ENCODE measurements at places on chromosomes 7 and 10.

- peak; percentile 96 for DNase-seq
Measured at GRCh38 chr7:1458683-1459511, at the start of gene MICALL2. TSS of gene MICALL2 (minus strand) at chr7:1459470. CDS start at chr7:1459326, 144 bp downstream.

DNA sequence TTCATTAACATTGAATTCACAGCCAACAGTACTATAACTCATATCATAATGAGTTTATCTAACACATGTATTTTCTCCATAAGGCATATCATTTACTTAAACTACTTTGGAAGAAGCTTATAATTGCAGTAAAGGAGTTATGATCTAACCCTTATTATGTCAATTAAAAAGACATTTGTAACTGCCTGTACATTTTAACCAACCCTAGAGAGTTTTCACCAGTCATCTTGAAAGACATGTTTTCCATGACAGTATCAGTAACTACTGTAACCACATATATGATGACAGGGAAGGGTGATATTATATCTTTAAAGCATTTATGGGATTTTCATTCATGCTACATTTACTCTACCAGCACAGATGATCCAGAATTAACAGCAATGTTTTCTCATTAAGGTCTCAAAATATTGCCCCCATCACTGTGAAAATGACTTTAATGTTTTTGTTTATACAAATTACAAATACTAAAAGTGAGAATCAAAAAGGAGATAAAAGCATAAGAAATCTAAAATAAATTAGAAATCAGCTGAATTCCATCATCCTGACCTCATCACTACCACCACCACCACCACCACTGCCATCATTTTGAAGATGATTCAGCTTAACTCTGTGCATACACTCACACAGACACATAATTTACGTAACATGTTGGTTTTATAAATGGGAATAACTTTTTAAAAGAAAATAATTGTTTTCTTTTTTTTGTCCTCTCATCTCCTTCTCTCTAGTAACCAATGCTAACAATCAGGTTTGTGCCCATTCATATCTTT, 53.6 kb downstream of the MKLN1 start:
- peak; percentile 12 for DNase-seq

- DNase-seq, result no peak
Measured at GRCh38 chr10:11022213-11022612, 4.5 kb downstream of the CELF2 start.

GRCh38 chr10:132201111-132201969, 14.6 kb downstream of the DPYSL4 start:
- no peak for DNase-seq

DNA sequence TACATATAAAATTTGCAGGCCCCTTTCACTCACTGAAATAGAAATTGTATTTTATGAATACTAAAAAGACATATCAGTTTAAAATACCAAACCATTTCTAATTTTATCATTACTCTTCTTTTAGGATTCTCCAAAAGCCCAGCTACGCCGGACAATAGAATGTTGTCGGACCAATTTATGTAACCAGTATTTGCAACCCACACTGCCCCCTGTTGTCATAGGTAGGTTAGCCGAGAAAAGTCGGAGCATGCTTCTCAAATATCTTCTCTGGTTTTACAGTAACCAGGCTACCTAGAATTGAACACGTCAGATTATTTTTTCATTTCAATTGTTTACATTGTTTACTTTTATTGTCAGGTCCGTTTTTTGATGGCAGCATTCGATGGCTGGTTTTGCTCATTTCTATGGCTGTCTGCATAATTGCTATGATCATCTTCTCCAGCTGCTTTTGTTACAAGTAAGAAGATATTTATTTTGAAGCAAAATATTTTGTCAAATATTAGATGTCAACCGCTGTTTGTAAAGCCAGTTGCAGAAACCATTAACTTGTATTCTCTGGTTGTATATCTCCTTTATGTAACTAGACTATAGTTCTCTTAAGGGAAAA, 57.6 kb downstream of the MMRN2 start:
- DNase-seq, result peak; percentile 52

GRCh38 chr10:125707541-125708468, 11.7 kb upstream of the EDRF1 start:
- no peak for DNase-seq

- DNase-seq, result no peak
Measured at GRCh38 chr7:65475734-65476319, 102.2 kb downstream of the ZNF92 start.

DNA sequence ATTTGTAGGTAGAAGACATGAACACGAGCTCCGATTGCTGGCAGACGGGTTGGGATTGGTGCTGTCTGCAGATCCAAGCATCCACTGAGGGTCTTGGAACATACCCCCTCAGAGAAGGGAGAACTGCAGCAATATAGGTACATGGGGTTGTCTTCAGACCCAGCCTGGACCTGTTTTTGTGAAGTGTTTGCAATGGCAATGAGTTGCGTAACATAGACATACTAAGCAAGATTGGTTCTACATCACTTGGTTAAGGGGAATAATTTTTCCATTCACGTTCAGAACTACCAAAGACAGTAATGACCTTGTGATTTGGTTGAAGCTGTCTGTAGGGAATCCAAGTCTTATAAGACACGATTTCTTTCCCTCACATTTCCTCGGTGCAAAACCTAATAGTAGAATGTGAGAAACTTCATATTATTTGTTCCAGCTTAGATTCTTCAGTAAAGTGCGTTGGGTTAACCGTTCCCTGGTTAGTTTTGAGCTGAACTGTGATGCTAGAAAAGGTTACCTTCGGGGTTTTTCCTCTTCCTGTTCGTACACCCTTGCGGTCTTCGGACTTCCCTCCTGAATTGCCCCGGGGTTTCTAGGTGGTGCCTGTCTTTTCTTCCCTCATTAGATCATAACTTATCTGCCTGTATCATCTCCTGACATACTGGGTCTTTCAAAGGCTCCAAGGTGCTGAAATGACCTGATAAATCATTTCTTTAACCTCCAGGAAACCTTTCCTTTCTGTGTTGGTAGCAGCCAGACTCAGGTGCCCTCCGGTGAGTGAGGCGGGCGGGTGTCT, 14.4 kb downstream of the PROSER2 start:
- no peak for DNase-seq

- DNase-seq, result no peak
Measured at GRCh38 chr10:89710753-89711152, 9.4 kb downstream of the KIF20B start.

DNA sequence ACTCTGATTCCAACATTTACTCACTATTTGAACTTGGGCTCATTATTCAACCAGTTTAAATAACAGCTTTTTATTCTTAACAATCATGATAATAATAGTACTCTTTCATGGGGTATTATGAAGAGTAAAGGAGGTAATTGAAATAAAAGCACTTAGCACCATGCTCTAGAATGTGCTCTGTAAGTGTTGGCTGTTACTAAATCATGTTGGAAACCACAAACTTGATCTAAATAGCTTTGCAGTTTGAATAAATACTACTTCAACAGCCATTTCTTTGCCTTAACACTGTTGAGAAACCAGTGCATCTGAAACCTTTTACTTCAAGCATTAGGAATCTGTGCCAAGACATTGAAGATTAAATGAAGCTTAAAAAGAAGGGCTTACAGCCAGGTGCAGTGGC, 7.9 kb upstream of the UPF2 start:
- DNase-seq, result no peak

- DNase-seq, result no peak
Measured at GRCh38 chr7:101943889-101944600, 126.6 kb downstream of the CUX1 start.

DNA sequence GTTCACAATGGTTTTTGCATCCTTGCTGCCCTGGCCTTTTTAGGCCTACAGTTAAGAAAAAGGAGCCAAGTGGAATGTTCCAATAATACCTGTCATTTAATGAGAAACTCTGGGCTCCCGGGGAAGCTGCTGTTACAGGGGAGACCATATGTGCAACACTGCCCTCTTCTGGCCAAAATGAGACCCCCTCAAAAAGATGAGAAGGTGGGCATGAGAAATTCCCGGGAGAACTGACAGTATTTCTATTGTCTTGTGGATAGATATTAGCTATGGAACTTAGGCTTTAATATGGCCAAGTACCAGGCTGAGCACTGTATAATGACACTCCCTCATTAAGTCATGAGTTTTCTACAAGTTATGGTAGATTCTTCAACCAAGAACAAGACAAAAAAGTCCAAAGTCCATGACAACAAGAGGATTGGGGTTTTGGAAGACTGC, 99.4 kb downstream of the CCDC3 start:
- DNase-seq, result peak; percentile 64
